ENCODE measurements at places on chromosomes 3 and 15.

DNA sequence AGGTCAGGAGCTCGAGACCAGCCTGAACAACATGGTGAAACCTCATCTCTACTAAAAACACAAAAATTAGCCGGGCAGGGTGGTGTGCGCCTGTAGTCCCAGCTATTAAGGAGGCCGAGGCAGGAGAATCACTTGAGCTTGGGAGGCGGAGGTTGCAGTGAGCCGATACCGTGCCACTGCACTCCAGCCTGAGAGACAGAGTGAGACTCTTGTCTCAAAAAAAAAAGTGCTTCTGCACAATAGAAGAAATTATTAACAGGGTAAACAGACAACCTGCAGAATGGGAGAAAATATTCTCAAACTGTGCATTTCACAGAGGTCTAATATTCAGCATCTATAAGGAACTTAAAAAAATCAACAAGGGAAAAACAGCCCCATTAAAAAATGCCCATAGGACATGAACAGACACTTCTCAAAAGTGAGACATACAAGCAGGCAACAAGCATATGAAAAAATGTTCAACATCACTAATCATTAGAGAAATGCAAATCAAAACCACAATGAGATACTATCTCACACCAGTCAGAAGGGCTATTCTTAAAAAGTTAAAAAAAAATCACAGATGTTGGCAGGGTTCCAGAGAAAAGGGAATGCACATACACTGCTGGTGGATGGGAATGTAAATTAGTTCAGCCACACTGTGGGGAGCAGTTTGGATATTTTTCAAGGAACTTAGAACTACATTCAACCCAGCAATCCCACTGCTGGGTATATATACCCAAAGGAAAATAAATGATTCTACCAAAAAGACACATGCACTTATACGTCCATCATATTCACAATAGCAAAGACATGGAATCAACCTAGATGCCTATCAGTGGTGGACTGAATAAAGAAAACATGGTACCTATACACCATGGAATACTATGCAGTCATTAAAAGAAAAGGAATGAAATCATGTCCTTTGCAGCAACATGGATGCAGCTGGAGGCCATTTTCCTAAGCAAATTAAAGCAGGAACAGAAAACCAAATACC, 75.5 kb downstream of the MSL2 start:
- DNase-seq: no peak

- DNase-seq: no peak
Measured at GRCh38 chr3:99708207-99708745, 69.9 kb downstream of the COL8A1 start.

DNA sequence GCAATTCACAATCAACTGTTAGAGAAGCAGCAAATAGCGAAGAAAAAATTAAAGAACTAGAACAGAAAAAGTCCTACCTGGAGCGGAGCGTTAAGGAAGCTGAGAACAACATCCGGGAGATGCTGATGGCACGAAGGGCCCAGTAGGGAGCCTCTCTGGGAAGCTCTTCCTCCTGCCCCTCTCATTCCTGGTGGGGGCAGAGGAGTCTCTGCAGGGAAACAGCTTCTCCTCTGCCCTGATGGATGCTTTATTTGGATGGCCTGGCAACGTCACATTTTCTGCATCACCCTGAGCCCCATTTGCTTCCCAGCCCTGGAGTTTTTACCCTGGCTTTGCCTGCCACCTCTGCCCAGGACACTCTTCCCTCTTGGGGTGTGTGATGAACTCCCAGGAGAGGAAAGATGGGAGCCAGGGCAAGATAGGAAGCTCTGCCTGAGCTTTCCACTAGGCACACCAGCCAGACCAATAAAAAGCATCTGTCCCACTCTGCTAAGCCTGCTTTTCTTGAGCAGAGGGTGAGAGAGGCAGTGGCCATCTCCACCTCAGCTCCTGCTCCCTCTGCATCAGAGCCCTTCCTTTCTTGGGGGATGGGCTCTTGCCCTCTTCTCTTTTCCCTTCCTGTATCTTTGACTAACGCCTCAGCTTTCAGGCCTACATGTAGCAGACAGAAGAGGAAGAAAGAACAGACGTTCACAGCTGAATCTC, 39.4 kb downstream of the PPARG start:
- peak; percentile 19 for DNase-seq

DNA sequence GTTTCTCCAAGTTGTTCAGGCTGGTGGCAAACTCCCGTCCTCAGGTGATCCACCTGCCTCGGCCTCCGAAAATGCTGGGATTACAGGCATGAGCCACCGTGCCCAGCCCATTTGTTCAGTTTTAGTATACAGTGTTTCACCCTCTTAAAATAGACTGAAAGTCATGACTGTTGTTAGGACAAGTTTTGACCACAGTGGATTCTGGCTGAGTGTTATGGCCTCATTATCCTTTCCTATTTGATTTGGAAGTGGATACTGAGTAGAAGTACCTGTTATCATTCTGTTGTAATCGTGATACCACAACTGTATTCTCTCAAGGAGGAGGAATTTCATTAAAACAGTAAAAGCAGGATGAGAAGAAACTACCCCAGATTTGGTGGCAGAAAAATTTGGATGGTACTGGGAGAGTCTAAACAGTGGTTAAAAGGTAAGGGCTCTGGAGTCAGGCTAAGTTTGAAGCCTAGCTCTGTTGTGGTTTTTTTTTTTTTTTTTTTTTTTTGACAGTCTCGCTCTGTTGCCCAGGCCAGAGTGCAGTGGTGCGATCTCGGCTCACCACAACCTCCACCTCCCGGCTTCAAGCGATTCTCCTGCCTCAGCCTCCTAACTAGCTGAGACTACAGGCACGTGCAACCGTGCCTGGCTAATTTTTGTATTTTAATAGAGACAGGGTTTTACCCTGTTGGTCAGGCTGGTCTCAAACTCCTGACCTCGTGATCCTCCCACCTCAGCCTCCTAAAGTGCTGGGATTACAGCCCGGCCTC, 2.6 kb downstream of the MAP2K1 start:
- no peak for DNase-seq

GRCh38 chr15:67148196-67148701, 82.8 kb downstream of the SMAD3 start:
- peak; percentile 73 for DNase-seq

DNA sequence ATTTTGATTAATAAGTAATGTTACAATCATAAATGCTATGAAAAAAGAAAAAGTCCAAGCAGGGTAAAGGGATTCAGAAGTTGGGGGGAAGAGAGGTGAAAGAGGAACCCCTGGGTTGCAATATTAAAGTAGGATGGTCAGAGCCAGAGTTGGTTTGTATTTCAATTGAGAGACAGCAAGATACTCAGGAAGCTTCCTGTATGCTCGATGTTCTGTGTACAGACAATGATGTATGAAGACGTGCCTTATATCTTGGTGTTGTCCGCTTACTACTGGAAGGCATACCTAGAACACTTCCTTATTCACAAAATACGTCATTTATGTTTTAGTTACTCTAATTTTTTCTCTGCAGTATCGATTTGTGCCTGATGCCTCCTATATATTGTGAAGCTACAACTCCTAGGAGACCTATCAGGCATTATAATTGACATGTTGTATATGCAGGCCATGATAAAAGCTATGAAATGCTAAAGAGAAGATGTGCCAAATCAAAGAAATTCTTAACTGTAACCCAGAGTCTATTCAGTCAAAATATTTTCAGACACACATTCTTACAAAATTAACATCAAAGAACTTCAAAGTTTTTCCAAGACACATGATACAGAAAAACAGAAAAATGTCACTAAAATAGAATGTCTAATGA, 87.5 kb downstream of the TBL1XR1 start:
- DNase-seq: peak; percentile 23

DNA sequence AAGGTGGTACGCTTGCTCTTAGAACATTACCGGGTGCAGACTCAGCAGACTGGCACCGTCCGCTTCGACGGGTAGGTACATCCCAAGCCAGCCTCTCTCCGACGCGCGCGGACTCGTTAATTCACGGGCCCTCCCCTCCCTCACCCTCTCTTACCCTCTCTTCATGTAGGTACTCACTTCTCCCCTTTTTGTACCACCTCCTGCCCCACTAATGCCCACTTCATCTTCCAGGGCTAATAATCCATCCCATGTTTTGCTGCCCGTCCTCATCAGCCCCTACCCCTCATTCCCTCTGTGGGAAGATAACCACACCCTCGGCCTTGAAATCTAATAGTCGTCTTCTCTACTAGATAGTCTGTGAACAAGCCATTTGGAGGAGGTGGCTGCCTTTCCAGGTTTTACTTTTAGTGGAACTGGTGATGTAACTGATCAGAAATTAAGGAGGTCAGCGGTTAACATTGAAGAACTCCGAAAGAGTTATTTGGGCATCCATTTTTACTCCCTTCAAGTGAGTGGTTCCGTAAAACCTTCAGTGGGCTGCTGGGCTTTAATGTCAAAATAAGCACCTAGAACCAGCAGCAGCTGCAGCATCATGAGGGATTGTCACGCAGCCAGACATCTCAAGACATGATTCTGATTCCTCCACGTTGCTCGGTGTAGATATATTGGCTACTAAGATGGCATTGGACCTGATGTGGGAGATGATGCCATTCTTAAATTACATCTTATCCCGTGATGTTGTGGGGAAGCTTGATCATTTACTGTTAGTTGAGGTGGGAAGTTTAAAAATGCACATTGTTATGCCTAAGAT, 1.3 kb downstream of the FEM1B start:
- peak; percentile 46 for DNase-seq

GRCh38 chr3:28267984-28268849, 26.8 kb downstream of the CMC1 start:
- no peak for DNase-seq

GRCh38 chr15:77717333-77717990, 84.8 kb upstream of the LINGO1 start:
- DNase-seq: no peak

- no peak for DNase-seq
Measured at GRCh38 chr15:68801572-68802148, 19.0 kb downstream of the ANP32A start.
